Left renal pelvis (tissue), 4 donors: ENCODE measurements at places on chromosomes 12 and 14. TPM values are rescaled to one million over a fixed set of nuclear protein-coding genes. Genes with fewer than 3 reads are reported as not detected.

The RHNO1 gene
- 45.4 TPM for polyA plus RNA-seq

The FBLN5 gene
- polyA plus RNA-seq: 172 TPM

The MYBPC1 gene
- polyA plus RNA-seq: 0.11 TPM

The SOCS4 gene
- polyA plus RNA-seq: 21.8 TPM

The LRIG3 gene
- 35.1 TPM for polyA plus RNA-seq

The PPFIA2 gene
- 2.9 TPM for polyA plus RNA-seq

The CLSTN3 gene
- polyA plus RNA-seq: 105 TPM

The FSCB gene
- not detected for polyA plus RNA-seq

The MYO1H gene
- 2.0 TPM for polyA plus RNA-seq

The KRT3 gene
- not detected for polyA plus RNA-seq

The KTN1 gene
- polyA plus RNA-seq: 241 TPM

The SLCO1B1 gene
- not detected for polyA plus RNA-seq

The JKAMP gene
- polyA plus RNA-seq: 72.6 TPM

The ZDHHC22 gene
- 1.1 TPM for polyA plus RNA-seq

The CLEC12A gene
- 1.1 TPM for polyA plus RNA-seq
